ENCODE measurements at places on chromosomes 2 and 18. TPM values are rescaled to one million over a fixed set of nuclear protein-coding genes. Genes with fewer than 3 reads are reported as not detected.

DNA sequence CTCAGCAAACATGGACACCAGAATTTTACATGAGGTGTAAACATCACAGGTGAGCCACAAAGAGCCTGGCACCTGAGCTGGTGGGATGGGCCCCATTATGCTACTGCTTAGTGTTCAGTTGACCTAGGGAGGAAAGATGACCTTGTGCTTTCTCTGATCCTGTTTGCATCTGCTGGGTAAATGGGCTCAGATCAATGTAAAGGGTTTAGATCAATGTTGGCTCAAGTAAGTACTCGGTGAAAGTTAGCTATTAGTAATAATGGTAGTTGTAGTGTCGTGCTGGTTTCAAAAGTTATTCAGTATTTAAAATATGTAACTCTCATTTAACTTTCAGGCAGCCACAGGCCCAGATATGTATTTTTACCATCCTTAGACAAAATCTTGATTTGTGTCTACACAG, 19.8 kb downstream of the ABHD3 start:
- DNase-seq, result no peak

DNA sequence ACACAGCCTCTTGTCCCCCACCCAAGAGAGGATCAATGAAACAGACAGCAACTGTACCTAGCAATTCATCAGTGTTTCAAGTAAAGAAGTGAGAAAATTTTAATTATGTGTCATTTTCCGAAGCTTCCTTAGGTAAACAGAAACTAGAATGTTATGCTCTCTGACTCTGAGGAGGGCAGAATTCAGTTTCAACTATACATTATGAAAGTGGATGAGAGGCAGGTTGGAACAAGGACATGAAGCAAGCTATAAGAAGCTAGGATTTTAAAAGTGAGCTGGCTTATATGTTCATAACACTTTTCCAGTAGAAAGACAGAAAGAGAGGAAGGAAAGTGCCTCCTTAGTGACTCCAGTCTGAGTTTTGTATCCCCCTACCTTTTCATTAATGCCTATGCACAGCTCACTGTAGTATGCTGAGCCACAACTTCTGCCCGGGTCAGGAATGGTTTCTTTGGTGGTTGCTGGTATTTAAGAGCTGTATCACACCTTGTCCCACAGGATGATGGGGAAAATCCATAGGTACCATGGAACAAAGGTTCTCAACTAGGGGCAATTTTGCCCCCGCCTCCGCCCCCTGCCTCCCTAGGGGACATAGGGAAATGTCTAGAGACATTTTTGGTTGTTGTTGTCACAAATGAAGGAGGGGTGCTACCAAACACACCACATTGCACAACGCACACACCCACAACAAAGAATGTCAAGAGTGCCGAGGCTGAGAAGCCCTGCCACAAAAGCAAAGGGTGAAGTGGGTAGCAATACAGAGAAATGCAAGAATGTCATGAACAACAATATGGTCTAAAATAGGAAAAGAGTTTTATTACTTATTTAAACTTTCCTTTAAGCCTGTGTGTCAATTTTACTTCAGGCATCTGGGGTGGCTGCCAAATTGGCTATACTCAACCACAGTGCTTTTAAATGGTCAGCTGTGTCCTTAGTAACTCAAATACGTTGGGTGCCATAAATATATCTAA, 161.0 kb upstream of the ZFP36L2 start:
- no peak for DNase-seq

TMEM37 gene
- not detected for total RNA-seq

DNA sequence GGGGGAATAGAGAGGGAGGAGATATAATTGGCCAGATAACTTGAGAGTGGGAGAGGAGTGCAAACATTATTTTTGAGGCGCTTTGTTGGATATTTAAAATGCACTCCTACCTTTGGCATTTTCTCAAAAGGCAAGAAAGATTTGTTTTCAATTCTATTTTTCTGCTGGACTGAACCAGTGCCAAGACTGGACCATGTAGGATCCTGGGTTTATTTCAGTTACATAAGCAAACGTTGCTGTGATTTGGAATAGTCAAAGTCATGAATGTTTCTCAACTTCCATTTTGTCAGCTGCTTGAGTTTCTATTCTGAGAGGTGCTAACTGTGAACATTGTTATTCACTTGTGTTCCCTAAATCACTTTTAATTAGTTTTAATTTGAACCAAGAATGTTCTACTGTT, 8.9 kb upstream of the CHRNA1 start:
- DNase-seq, result no peak

DNA sequence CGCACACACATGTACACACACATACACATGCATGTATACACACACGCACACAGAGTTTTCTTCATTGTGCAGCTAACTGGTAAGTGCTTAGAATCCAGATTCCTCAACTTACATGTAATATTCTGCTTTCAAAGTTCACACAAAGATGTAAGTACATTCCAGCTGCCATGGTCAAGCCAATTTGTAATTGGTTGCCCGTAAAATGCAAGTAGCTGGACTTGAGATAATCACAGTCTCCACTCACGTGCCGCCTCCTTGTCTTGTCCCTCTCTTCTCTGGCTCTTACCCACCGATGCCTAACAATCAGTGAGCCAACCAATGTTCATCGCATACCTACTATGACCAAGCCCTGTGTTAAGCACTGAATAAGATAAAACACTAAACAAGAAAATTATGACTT, 77.8 kb downstream of the SOCS6 start:
- no peak for DNase-seq

GRCh38 chr2:157856187-157856515, 20.0 kb downstream of the ACVR1 start:
- no peak for DNase-seq

DNA sequence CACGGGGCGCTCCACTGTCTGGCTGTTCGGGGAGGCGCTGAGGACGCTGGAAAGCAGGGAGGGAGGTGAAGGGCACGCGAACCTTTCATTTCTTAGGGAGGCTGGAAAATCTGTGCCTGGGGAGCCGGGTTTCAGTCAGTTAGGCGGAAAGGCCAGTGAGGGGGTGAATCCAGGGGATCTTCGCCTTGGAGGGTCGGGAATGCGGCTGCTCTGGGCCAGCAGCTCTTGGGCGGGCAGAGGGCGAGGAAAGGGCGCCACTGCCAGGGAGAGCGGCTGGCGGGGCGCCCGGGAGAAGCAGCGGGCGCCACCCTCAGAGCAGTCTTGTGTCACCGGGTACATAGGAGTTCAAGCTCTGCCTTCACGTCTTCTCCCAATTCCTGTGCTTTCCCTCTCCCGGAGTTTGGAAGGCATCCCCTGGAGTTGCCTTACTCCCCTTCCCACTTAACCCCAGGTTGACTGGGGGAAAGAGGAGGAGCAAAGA, 1.4 kb downstream of the CCDC85A start:
- no peak for DNase-seq

STRN gene
- total RNA-seq, result 34.9 TPM

DNA sequence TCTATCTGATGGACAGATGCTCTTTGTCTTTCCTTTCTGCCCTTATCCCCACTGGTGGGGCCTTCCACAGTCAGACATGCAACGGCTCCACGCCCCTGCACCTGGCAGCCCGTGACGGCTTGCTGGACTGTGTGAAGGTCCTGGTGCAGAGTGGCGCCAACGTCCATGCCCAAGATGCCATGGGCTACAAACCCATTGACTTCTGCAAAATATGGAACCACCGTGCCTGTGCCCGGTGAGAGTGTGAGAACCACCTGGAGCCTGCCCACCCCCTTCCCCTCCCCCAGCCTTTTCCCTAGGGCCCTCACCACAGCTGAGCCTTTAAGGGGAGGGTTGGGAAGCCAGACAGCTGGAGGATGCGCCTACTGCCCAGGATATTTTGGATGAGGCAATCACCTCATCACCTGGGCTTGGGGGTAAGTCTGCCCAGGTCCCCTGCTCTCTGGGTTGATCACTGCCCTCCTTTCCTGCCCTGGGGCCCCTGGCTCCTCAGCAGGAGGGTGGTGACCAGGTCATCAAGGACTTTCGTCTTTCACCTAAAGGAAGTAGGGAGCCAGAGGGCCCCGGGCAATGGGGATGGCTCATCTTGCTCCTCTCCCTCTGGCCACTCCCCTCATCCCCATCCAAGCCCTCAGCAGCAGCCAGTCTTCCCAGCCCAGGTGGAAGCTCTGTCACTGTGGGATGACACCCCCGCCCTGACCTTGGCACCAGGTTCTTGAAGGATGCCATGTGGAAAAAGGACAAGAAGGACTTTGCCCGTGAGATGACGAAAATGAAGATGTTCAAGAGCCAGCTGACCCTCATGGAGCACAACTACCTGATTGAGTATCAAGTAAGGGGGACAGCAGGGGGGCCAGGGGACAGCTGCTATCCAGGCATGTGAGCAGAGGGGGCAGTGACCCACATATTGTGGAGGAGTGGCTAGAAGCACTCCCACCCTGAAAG, 3.7 kb downstream of the ANKRD53 start:
- no peak for DNase-seq

GRCh38 chr2:88211003-88211808, 41.1 kb downstream of the THNSL2 start:
- DNase-seq, result no peak

DNA sequence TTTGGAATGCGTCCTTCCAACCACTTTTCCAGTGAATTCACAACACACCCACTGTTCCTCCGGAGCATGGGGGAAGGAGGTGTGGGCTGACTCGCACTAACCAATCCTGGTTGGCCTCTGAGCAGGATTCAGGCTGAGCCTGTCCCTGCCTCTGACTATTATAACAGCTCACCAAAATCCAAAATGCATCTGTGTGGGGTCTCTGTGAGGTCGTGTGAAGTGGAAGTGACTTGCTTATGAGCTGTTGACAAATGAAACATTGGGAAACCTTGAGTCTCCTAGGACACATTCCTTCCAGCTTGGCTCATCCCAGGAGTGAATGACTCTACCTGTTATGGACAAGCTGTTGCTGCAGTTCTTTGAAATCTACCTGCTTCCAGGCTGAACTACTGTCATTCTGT, 1.5 kb downstream of the CIDEA start:
- no peak for DNase-seq

GRCh38 chr2:241198381-241199279, 10.2 kb downstream of the ANO7 start:
- no peak for DNase-seq

DNA sequence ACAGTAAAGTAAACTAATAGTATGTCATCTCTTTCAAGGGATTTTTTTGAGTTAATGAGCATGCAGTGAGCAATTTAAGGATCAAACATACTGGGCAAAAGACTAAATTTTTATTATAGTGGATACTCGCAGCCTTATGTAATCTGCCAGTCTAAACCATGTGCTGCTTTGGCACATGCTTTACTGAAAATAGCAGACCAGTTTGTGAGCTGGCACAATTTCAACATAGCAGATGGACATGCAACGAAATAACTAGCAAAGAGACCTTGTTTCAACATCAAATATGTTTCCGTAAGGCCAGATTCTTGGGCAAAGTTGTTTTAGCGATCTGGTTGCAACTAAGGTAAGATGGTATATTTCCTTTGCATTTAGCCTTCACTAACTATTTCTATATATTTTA, 807.3 kb downstream of the NR4A2 start:
- DNase-seq, result no peak

FTCDNL1 gene
- 3.0 TPM for total RNA-seq

DNA sequence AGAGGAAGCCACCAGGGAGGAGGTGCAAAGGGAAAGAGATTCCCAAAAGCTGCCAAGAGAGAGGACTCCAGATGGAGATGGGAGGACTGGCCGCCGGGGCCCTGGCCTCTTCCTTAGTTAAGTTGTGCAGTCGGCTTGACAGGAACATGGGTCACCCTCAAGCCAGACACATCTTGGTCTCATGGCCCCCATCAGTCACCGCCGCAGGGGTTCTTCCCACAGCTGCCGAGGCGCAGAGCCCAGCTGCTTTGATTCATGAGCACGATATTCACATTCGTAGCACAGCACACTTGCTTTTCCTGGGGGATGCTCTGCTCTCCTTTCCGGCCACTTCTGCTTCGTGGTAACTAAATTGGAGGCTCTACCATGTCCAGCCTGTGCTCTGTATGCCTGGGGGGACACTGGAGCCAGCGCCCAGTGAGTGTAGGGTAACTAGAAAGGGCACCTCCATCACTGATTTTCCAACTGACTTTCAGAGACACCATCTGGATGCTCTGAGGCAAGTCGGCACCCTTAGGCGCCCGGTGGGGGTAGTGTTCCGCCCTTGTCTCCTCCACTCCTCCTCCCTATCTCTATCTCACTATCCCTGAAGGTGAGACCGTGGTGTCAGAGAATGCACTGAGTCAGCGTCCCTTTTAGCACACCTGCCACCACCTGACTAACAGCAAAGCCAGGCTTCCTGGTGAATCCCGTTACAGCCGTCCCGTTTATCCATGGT, 13.3 kb downstream of the TWIST2 start:
- no peak for DNase-seq

CREB1 gene
- 135 TPM for total RNA-seq

- no peak for DNase-seq
Observed at GRCh38 chr18:13556502-13556901, 169.9 kb downstream of the FAM210A start.

DNA sequence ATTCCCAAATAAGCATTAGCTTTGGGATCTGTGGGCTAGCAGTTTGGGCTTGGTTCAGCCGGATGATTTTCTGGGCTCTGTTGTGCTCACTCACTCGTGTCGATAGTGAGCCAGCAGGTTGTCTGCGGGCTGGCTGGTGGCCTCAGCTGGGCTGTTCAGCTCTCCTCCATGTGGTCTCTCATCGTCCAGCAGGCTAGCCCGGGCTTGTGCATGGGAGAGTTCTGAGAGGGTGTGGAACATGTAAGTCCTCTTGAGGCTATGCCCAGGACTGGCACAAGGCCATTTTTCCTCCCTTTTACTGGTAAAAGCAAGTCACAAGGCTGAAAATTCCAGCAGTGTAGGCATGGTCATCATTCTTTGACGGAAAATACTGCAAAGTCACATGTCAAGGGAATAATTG, 38.5 kb downstream of the NTSR2 start:
- DNase-seq, result no peak

DNA sequence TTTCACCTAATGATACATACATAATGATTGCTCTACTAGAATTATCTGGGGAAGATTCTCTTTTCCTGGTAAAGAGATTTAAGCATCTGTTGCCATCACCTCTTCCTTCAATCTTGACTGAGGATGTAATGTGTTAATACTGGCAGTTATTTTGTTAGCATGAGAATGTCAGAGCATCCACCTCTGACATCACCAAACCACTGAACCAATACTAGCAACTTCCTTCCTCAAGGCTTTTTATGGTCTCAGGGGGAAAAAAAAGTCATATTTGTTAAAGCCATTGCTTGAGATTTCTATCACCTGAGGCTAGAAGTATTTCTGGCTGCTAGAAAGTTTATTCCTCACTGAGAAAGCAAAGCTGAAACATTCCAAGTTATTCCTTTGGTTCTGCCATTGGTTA, 48.5 kb downstream of the DSEL start:
- DNase-seq, result no peak

NCKAP5 gene
- total RNA-seq, result not detected

EMX1 gene
- total RNA-seq, result not detected

DNA sequence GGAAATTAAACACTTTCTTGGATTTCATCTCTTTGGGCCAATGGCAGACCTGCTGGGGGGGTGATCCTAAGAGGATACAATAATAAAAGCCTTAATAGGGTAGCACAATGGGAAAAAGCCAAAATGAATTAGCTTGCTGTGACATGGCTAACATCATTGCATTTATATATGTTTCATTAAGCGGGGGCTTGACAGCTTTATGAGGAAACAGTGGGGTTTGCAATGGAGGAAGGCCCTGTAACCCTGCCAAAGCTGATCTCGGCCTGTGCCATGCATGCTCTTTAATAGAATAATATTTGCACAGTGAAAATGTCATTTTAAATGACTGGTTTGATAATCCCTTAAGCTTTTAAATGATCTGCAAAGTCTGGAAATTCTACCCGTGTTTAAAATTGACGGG, 291.5 kb downstream of the SLC4A3 start:
- no peak for DNase-seq

GKN1 gene
- not detected for total RNA-seq

DOK6 gene
- not detected for total RNA-seq

LONRF2 gene
- not detected for total RNA-seq

- DNase-seq, result no peak
Observed at GRCh38 chr2:72204156-72204785, 56.6 kb upstream of the CYP26B1 start.

KLF7 gene
- total RNA-seq, result 89.2 TPM

All from naive thymus-derived CD8-positive, alpha-beta T cell (primary cell).